ENCODE measurements at places on chromosomes 5 and 9. TPM values are rescaled to one million over a fixed set of nuclear protein-coding genes. Genes with fewer than 3 reads are reported as not detected.

GRCh38 chr5:32848681-32849080 lies 137.6 kb downstream of the NPR3 start:
- no peak for DNase-seq

The C9orf50 gene
- polyA plus RNA-seq = 0.23 TPM

GRCh38 chr9:35856882-35857281 lies 13.3 kb downstream of the OR13J1 start:
- no peak for DNase-seq

The GPR107 gene
- polyA plus RNA-seq = 8.0 TPM

The C9 gene
- polyA plus RNA-seq = 0.06 TPM

GRCh38 chr5:1468629-1469527 lies 23.6 kb upstream of the SLC6A3 start:
- DNase-seq = no peak

DNA sequence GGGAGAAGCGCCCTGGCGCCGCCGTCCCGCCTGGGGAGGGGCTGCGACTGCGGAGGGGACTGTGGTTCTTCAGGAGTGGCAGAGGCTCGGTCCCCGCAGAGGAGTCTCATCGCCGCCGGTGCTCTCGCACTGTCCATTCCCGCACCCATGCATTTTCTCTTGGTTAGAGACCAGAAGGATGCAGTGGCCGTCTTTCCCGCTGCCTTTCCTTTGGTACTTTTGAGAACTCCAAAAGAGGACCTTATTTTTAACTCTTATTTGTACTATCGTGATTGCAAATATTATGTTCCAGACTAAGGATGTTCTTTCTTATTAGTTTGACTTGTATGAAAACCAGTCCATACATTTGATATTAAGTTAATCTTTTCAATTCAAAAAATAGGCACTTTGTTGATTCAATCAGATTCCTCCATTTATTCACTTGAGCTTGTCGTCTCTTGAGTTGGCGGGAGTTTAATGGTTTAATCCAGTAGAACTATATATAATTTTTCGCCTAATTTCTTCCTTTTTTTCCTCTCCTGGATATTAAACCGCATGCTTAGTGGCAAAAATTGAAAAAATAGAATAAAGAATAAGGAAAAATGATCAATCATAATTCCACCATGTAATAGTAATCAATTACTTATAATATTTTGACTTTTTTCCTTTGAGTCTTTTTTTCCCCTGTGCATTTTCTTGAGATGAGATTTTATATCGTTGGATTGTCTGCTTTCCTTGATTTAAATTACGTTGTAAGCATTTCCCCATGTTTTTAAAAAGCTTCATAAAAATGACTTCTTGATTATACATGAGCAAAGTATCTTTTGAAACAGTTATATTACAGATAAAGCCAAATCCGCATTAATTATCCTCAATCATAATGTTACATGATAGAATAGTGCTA lies 861 bp downstream of the ZFYVE16 start:
- DNase-seq = peak; percentile 72

The SLC34A1 gene
- polyA plus RNA-seq = not detected

GRCh38 chr5:10018201-10019069 lies 231.3 kb downstream of the ATPSCKMT start:
- DNase-seq = peak; percentile 90

The PIP5KL1 gene
- polyA plus RNA-seq = 8.8 TPM

DNA sequence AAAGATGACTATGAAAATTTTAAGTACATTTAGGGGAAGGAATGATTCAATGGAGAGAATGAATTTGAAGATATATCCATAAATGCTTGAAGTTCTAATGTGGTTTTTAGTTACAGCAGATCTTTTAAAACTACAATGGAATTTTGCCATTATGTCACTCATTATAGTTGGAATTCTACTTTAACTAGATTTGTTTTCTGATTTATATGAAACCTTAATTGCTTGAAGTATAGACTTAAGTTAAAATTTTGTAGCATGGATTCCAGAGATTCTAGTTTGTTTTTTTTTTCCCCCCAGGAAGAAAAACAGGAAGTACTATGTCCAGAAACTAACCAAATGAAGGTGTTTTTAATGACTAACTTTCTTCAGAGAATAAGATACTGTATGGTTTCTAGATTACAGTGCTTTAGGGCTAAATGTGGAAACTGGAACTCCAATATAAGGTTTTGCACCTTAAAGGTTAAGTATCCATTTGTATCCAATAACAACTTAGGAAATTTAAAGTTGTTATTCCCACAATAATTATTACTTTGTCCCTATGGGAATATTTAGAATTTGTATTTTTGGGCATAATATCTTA lies 70.3 kb downstream of the ZSWIM6 start:
- DNase-seq = no peak

DNA sequence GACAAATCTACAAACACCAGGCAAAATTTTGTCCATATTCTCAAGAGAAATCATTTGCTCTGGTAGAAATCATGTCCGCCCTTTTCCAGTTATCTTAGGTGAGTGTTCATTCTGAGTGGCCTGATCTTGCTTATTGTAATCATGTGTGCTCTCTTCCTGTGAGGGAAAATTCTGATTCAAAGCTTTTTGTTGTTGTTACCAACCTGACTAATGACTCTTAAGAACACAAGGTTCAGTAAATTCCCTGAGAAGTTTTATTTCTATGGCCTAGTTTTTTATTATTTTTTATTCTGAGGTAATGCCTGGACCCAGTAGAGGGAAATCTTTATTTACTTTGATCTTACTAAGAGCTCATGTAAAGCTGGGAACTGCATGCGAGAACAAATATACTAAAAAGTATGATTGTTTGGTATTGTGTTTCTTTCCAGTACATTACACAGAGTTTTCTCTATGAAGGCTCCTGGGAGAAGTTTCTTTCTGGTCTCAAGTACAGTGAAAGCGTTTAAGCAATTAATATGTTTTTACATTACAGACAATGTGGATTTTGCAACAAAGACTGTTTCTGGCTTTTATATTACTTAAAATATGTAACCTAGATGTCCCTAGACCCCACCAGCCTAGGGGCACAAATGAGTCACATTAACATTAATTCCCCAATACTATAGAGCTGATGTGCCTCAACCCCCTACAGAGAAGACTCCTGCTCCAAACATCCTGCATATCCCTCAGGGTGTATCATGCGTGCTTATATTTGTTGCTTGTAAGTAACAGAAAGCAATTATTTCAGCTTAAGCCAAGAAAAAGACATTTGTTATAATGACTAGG lies 138.1 kb downstream of the TMEM167A start:
- DNase-seq = no peak

GRCh38 chr5:120260651-120261050 lies 203.4 kb upstream of the PRR16 start:
- DNase-seq = no peak

GRCh38 chr9:32884482-32884881 lies 101.1 kb downstream of the TMEM215 start:
- no peak for DNase-seq

The FGD3 gene
- polyA plus RNA-seq = not detected

The OMD gene
- 0.13 TPM for polyA plus RNA-seq

The PCDHA9 gene
- polyA plus RNA-seq = not detected

DNA sequence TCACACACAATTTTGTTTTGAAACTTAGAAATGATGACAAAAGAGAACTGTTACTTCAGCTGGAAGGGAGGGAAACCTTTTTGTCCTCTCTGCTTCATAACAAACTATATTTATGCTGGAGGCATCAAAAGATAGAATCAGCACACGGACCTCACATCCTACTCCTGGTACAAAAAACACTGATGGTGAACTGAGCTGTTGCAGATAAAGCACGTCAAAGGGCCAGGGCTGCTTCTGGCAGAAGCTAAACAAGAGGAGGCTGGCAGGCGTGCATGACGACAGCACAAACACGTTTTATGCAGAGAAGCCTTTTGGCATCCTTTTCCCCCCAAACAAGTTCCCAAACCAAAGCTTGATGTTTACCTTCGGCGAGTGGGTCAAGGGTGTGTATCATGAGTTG lies 169.6 kb downstream of the SLC24A2 start:
- no peak for DNase-seq

The BTNL8 gene
- polyA plus RNA-seq = not detected

DNA sequence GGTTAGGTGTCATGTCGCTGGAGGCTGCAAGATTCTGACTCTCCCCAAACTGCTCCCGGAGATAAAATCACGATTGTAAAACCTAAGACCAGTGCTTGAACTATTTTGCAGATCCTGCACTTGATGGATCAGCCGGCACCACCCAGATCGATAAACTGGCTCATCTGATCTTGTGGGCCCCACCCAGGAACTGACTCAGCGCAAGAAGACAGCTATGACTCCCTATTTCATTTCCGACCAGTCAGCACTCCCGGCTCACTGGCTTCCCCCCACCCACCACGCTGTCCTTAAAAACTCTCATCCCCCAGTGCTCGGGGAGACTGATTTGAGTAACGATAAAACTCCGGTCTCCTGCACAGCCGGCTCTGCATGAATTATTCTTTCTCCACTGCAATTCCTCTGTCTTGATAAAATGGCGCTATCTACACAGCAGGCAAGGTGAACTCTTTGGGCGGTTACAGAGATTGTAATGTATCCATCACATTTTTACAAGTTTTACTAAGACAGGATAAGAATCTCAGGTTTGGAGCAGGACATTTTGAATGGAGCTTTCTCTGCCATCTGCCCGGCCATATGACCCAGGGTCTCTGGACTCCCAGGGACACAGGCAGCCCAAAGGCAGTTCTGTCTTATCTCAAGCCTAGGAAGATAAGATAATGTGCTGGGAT lies 10.6 kb upstream of the PPP1R26 start:
- peak; percentile 72 for DNase-seq

- DNase-seq = no peak
These were observed 20.0 kb upstream of the TIFAB start for GRCh38 chr5:135472141-135472540.

DNA sequence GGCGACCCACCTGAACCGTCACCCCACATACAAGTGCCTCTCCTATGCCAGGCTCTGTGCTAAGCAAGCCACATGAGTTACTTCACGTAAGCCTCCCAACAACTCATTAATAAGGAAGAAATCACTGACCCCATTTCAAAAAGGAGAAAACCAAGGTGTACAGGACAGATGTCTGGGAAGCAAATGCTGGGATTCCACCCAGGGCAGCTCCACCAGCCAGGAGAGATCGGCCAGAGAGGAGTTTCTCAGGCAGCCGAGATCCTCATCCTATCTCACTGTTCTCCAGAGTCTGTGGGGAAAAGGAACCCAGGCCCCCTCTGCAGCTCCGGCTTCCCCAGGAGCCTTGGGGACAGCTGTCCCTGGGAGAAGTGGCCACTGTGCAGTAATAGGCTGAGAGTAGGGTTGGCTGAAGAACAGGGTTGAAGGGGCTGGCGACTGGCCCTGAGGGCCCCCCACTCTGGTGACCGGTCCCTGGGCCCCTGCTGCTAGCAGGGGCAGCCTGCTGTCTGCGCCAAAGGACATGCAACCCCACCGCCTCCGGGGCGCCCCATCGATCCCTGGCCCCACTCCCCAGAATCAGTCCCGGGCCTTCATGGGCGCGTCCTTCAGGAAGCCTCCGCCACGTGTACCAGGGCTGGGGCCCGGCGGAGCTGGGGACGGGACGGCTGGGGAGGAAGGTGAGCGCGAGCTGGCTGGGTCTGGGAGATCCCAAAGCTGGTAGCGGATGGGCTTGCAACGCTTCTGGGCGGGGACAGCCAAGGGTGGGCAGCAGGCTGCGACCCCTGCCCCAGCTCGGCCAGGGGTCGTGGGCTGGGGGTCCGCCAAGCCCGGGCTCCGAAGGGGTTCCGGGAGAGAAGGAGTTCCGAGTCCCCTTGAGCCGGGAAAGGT lies 44.1 kb upstream of the STXBP1 start:
- DNase-seq = peak; percentile 72

DNA sequence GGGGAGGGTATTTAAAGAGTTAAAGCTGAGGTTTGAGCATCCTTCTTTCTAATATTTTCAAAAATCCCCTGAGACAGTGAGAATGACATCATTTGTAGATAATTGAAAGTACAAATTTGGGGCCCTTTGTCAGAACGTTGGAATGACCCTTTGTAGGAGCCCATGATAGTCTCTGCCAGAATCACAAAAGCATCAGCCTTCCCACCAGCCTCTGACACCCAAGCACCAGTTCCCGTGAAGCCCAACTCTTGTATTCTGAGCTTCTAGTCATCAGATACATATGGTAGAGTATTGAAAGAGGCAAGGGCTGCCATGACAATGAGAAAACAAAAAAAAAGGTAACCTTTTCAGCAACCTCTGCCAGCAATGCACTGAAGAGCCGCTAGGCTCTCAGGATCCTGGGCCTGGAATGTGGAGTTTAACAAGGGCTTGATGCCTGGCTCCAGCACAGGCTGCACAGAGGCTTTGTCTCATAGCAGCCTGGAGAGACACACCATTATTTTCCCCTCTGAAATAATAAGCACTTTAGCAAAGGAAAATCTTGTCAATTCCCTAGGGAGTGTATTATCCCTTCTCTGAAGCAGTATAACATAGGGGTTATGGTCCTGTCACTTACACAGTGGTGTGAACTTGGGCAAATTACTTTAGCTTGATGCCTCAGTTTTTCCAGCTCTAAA lies 114.4 kb downstream of the ZNF608 start:
- DNase-seq = no peak

The RELL2 gene
- 2.9 TPM for polyA plus RNA-seq

DNA sequence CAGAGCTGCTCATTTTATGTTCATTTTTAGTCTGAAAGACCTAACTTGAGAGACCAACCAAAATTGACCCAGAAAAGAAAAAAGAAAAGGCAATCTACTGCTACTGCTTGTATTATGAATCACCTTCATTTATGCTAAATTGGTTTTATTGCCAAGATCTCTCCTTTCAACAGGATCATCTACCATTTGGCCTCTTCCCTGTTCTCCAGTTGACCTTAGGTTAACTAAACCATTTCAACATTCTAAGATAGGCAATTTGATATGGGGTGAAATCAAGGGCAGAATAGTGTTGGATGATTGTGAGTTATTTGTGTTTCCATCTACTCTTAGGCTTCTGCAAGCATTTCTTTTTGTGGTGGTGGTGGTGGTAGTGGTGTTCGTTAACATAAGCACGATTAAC lies 48.3 kb upstream of the POU4F3 start:
- DNase-seq = peak; percentile 2

DNA sequence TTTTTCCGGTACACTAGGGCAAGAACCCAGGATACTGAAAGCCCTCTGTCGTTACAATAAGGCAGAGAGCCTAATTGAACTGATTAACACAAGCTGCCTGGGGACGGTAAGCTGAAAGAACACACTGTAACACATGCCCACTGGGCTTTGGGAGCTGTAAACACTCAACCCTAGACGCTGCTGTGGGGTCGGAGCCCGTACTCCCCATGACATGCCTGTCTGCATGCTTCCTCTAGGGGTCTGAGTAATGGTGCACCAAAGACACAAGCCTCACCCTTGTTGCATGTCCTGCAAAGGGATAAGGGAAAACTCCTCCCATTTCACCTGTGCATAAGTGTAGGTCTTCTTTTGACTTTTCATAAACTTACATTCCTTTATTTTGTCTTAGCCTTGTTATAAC lies 194.0 kb downstream of the FBXL7 start:
- DNase-seq = no peak

The CRB2 gene
- not detected for polyA plus RNA-seq

DNA sequence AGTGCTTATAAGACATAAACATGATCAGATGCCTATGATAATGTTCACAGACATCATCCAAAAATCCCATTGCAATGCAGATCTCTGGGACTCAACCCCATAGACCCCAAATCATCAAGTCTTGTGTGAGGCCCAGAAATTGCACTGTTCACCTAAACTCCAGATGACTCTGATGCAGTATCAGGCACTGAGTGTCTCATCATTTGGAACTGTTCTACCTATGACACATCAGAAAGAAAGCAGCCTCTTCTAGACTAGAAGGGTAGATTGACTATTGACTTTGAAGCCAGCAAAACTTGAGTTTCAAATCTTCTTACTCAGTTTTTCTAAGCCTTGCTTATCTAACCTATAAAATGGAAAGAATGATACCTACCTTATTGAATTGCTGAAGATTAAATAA lies 58.7 kb upstream of the PAPPA start:
- DNase-seq = peak; percentile 76

The DNAH5 gene
- polyA plus RNA-seq = 1.5 TPM

The ZNF366 gene
- polyA plus RNA-seq = not detected

The RANBP3L gene
- not detected for polyA plus RNA-seq

All from GM23248 (cell line).